ENCODE measurements at places on chromosomes 4 and X.

DNA sequence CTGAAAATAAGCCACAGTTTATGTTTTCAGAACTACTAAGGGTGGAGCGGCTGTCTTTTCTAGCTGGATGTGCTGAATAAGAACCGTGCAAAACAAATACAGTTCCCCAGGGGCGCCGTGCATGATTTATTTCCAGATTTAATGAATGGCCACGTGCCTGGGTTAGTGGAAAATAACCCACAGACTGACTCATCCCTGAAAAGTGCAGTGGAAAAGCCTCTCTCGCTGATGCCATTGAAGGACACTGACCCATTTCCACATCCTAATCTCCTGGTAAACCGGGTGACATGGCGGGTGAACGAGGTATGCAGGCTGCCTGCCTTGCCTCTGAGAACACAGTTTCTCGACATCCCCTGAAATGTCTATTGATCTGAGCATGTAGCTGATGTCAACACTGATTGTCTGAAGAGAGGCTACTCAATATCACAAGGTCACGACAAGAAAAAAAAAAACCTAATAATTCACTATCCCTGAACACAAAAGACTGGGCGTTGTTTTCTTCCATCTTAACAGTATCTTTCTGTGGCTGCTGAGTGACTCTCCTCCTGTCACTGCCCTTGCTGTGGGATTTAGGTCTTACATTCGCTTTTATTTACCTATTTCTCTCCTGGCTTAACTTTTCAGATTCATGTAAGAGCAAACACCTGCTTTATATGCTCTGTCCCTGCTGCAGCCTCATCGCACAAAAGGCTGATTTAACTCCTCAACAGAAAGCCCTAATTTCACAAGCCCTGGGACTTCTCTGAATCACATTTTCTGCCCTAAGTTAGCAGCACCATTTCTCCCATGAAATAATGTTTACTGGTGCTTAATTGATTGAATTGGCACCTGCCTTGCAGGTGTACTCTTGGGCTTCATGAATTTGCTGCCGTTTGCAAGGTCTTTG lies 76.9 kb upstream of the SCOC start:
- DNase-seq = no peak

DNA sequence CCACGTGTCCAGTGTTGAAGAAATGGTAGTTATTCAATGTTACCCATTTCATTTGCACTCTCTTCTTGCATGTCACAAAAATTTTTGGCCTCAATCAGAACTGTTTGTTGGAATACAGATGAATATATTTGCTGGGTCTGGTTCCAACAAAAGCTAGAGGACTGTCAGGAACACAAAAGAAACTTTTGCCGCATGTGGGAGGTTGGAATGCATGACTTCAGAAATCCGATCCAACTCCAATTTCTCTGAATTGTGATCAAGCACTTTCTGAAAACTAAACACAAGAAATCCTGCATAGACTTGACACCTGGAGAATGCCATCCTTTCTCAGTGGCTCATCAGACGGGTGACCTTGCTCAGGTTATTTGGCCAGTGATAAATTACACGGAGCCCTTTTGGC lies 15.4 kb downstream of the SETD7 start:
- DNase-seq = no peak

GRCh38 chrX:12950851-12951594 lies 23.9 kb upstream of the TMSB4X start:
- no peak for DNase-seq

GRCh38 chr4:1814453-1814852 lies 21.4 kb downstream of the FGFR3 start:
- DNase-seq = no peak

DNA sequence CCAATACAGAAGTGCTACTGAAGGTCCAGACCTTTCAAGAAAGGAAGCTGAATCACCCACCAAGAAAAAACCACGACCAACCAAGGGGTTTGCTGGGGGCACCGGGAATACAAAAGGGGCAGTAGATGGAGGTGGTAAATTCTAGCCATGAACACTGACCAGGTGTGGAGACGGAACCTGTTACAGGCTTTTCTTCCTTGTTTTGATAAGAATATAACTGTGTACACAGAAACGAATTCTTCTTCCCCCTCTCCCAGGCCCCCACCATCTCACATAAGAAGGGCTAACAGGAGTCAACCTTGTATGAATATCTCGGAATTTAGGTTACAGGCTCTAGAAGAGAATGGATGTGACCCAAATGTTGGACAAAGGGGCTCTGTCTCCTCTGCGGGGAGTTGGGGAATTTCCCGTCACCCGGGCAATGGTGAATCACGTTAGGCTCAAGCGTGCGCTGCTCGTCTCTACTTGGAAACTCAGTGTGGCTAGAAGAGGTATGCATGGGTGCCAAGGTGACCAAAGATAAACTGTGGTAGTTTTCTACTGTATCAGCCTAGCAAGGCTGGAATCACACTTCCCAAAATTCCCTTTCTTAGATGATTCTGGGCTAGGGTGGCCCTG lies 87.0 kb downstream of the AFAP1 start:
- no peak for DNase-seq

- DNase-seq = peak; percentile 52
Measured at GRCh38 chr4:154618708-154619315, 6.4 kb upstream of the FGG start.

DNA sequence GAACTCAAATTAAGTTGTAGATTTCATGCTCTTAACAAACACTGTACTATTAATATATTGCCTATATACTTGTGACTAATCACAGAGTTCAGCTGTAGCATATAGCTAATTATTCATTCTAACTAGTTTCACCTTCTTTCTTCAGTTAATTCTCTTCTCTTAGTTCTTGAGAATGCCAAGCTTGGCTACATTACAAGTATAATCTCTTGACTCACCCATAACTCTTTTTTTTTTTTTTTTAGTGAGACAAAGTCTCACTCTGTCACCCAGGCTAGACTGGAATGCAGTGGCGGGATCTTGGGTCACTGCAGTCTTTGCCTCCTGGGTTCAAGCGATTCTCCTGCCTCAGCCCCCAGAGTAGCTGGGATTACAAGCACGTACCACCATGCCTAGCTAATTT lies 5.4 kb downstream of the KLHL5 start:
- DNase-seq = no peak

- no peak for DNase-seq
Measured at GRCh38 chrX:134374294-134374693, 85.7 kb upstream of the HPRT1 start.

DNA sequence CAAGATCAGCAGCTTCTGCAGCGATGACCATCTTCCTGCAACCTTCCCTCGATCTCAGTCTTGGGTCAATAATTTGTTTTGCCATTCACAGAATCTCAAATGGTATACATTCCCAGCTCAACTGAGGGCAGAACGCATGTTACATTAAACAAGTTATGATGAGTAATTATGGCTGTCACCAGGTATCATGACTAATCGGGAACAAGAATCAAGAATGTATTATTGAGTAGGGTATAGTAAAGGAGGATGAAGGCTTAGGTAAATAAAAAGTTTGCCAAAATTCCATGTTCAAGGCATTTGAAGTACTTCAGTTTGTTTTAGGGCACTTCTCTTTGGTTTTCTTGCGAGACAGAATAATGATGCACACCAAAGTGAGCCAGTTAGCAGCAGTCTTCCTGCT lies 194.1 kb downstream of the SH2D1A start:
- no peak for DNase-seq

DNA sequence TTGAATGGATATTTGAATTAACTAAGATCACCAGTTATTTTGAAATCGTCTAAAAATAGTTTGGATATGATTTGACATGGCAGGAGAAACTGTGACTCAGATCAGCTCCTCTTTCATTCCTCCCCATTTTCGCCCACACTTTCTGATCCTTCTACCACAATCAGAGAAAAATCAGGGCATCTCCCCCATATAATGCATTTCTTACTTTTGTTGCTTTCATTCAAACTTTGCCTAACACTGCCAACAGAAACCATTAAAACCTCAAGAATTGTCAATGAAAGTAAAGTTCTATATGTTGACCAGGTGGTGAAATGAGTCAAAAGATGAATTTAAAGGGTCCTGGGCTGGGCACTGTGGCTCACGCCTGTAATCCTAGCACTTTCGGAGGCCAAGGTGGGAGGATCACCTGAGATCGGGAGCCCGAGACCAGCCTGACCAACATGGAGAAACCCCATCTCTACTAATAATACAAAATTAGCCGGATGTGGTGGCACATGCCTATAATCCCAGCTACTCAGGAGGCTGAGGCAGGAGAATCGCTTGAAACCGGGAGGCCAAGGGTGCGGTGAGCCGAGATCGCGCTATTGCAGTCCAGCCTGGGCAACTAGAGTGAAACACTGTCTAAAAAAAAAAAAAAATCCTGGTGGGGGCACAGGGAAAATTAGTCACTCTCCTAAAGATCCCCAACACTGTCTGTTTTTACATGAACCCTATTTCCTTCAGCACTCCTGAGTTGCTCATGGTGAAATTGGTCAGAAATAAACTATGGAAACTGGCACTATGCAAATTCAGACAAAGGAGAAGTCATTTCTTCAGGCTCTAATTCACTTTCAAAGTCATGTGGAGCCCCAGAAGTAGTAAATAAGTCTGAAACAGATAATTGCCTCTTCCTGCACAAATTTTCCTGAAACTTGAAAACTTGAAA lies 122.8 kb upstream of the NOCT start:
- DNase-seq = peak; percentile 25

- DNase-seq = no peak
Measured at GRCh38 chr4:128832243-128832625, 22.7 kb downstream of the JADE1 start.

DNA sequence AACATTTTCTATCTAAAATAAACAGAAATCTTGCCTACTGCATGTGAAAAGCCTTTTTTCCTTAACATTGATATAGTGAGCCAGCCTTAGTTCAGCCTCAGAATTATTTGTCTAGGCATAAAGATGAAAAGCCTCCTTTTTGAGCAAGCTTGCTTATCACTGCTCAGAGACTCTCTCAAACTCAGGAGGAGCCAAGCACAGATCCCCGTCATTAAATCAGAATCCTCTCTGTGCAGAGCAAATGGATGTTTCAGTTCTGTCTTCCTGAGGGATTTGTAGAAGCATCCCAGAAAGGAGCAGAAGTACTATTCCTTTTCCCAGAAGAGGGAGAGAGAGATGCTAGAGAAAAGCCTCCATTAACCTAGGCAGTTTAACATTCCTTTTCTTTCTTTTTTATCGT lies 186.9 kb upstream of the LNX1 start:
- DNase-seq = no peak

- DNase-seq = no peak
Measured at GRCh38 chr4:97396605-97397004, 746.7 kb downstream of the STPG2 start.

DNA sequence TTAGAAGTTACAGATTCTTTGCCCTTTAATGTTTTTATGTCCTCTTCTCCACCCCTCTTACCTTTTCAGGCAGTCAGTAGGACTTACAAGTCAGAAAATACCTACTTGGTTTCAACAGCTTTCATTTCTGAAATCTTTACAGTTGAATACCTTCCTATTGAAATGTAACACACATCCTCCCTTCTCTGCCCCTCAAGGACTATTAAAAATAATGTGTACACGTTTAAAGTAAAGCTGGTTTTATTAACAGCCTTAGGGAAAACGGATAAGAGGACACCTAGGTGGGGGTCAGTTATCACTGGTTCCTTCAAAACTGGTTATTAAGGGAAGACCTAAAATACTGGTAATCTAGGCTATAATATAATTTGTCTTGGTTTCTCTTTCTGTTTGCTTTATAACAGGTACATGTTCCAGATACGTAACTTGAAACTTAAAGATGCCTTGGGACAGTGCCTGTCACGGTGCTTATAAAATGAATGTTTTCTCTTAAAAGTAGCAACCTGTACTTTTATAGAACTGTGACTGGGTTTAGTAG lies 1.8 kb downstream of the CCSER1 start:
- no peak for DNase-seq

- no peak for DNase-seq
Measured at GRCh38 chr4:152476796-152477195, 59.1 kb downstream of the FBXW7 start.

GRCh38 chrX:1111601-1112300 lies 100.7 kb downstream of the CRLF2 start:
- no peak for DNase-seq

GRCh38 chr4:123524958-123525628 lies 128.5 kb downstream of the SPRY1 start:
- no peak for DNase-seq

- peak; percentile 11 for DNase-seq
Measured at GRCh38 chr4:110108422-110108821, 90.0 kb downstream of the ELOVL6 start.

GRCh38 chr4:160319868-160320260 lies 1217.0 kb downstream of the RAPGEF2 start:
- no peak for DNase-seq

DNA sequence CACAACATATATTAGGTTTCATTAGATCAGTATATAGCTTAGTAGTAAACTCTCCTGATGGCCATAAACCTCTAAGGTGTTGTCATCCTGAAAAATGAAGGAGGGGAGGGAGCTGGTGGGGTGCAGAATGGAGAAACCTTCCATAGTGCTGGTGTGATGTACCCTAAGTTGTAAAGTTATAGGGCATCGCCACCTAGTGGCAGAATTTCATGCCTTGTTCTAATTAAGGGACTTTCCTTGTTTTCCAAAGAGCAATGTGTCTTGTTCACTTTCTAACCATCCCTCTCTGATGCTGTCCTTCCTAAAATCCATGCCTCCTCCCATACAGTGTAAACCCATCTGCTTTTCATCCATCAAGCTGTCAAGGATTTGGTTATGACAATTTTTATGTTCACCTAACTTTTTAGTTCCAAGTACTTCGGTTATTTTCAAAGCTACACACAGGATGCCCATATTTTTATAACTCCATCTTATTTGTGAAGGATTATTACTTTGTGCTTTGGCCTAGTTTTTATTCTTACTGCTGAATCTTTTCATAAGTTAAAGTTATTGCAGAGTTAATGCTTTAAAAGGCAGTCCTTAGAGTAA lies 4.5 kb downstream of the NBDY start:
- DNase-seq = peak; percentile 42

DNA sequence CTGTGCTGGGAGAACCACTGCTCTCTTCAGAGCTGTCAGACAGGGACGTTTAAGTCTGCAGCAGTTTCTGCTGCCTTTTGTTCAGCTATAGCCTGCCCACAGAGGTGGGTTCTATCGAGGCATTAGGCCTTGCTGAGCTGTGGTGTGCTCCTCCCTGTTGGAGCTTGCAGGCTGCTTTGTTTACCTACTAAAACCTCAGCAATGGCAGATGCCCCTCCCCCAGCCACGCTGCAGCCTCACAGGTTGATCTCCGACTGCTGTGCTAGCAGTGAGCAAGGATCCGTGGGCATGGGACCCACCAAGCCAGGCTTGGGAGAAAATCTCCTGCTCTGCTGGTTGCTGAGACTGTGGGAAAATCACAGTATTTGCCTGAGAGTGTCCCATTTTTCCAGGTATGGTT lies 133.8 kb upstream of the UBQLN2 start:
- DNase-seq = no peak

DNA sequence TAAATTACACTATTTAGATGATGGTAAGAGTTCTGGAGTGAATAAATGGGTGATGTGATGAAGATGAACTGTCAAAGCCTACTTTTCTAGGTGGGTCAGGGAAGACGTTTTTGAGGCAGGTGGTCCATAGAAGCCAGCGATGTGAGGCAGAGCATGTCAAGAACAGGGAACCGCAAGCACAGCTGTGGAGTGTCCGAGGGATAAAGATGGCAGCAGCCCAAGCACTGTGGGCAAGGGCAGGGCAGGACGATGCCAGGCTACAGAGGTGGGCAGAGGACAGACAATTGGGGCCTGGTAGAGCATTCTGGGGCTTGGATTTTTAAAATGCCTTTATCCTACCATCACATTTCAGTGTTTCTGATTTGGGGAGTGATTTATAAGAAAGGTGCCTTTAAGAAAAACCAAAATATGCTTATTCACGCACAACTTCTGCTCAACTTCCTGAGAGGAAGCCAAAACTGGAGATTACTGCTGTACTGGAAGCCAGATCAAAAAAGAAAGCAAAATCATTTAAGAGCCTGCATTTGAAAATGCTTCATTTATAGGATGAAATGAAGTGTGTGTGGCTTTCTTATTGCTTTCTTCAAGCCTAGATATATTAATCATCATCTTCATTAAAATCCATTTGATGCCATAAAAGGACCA lies 119.0 kb upstream of the WDR17 start:
- DNase-seq = no peak

All from GM13977 (cell line).